ENCODE measurements at places on chromosomes 5 and 9. TPM values are rescaled to one million over a fixed set of nuclear protein-coding genes. Genes with fewer than 3 reads are reported as not detected.

GRCh38 chr5:107331312-107331711 lies 339.4 kb downstream of the EFNA5 start:
- H3K36me3 ChIP-seq = no peaks in the 10 kb centered on the region
- no peak for DNase-seq
- H3K4me1 ChIP-seq = no peaks in the 10 kb centered on the region
- no peak overlapping the region for H3K4me3 ChIP-seq
- H3K27ac ChIP-seq = no peak overlapping the region
- no peaks in the 10 kb centered on the region for H3K27me3 ChIP-seq

GRCh38 chr9:29659736-29660135 lies 2086.5 kb upstream of the C9orf72 start:
- no peak for DNase-seq
- H3K4me1 ChIP-seq = no peaks in the 10 kb centered on the region
- H3K27me3 ChIP-seq = no peaks in the 10 kb centered on the region

MYMK gene
- total RNA-seq = not detected

DNA sequence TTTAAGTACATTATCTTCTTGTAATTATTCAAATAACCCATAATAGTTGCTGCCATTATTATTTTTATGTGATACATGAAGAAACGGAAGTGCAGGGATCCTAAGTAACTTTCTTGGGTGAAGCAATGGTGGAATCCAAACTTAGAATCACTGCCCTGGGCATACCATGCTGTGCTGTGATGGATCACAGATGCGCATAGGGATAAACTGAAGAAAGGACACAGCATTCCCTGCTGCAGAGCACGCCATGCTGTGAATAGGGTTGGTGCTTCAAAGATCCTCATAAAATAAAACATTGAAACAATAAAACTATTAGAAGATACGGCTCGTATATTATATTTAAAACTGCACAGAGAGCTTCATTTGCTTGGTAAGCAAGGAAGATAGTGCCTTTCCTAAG lies 211.7 kb upstream of the ADAMTS16 start:
- H3K4me3 ChIP-seq = no peak overlapping the region
- no peak for DNase-seq
- no peaks in the 10 kb centered on the region for H3K36me3 ChIP-seq
- no peaks in the 10 kb centered on the region for H3K4me1 ChIP-seq

GRCh38 chr9:123074628-123075027 lies 41.2 kb downstream of the GPR21 start:
- no peak overlapping the region for H3K4me3 ChIP-seq
- peak overlapping the region; percentile 41 for H3K27ac ChIP-seq
- no peaks in the 10 kb centered on the region for H3K4me1 ChIP-seq
- no peaks in the 10 kb centered on the region for H3K27me3 ChIP-seq
- H3K36me3 ChIP-seq = no peaks in the 10 kb centered on the region

ZNF79 gene
- 14.4 TPM for total RNA-seq

GRCh38 chr5:8598356-8598755 lies 729.4 kb downstream of the MTRR start:
- no peak overlapping the region for H3K27ac ChIP-seq
- no peaks in the 10 kb centered on the region for H3K36me3 ChIP-seq
- no peaks in the 10 kb centered on the region for H3K4me1 ChIP-seq
- H3K27me3 ChIP-seq = no peaks in the 10 kb centered on the region
- no peak overlapping the region for H3K4me3 ChIP-seq

TPM2 gene
- total RNA-seq = 231 TPM

DNA sequence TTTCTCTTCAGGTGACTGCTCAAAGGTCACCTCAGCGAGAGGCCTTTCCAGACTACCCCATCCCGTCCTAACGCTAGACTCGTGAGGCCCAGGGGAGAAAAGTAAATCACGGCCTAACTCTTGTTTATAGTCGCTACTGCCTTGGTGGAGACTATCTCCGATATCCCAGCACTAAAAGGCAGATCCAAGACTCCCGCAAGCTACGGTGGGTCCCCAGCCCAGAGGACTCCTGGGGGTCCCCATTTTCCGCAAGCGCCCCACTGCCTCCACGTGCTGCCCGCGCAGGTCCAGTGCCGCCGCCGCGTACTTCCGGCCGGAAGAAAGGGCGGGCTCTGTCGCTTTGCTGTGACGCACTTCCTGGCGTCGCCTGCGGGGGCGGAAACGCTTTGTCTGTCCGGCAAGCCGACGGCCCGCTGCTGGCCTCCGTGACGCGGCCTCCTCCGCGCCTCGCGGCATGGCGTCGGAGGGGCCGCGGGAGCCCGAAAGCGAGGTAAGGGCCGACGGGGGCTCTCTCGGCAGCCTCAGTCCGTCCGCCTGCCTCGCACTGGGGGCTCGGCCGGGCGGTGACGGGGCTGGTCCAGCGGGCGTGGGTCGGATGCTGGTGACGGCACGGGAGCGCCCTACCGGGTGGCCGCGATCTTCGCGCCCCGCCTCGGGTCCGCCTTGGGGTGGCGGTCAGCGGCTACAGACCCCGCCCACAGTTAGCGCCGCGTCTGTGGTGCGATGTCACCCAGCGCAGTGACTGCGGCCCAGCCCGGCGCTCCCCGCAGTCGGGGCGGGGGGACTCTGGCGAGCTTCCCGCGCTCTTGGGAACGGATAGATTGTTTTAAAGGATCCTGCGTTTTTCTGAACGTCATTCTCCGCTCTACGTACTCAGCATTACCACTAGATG lies at the start of gene SECISBP2:
SECISBP2 (plus strand) TSS at position 378 of the 892 bp plus-strand sequence; CDS start at position 455, 77 bp downstream.
- H3K36me3 ChIP-seq = no peaks in the 10 kb centered on the region
- peaks cover 73% of the 10 kb centered on the region for H3K4me1 ChIP-seq
- H3K27ac ChIP-seq = peak within 1 kb of the TSS; percentile 100

DNA sequence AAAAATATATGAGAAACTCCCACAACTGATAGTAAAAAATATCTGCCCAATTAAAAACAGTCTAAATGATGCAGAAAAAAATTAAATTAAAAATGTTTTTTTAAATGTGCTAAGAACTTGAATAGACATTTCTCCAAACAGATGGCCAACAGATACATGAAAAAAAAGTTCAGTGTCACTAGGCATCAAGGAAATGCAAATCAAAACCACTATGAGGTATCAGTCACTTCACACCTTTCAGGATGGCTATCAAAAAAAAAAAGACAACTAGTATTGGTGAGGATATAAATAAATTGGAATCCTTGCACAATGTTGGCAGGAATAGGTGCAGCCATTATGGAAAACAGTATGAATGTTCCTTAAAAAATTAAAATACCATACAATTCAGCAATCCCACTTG lies 16.6 kb downstream of the ZNF131 start:
- H3K27ac ChIP-seq = no peak overlapping the region
- peaks cover 13% of the 10 kb centered on the region for H3K4me1 ChIP-seq
- no peak overlapping the region for H3K4me3 ChIP-seq
- peaks cover 97% of the 10 kb centered on the region for H3K36me3 ChIP-seq
- DNase-seq = no peak

GRCh38 chr5:172078726-172079345 lies 72.4 kb upstream of the FBXW11 start:
- H3K27me3 ChIP-seq = no peaks in the 10 kb centered on the region
- H3K27ac ChIP-seq = no peak overlapping the region
- H3K36me3 ChIP-seq = peaks cover 76% of the 10 kb centered on the region
- no peak overlapping the region for H3K4me3 ChIP-seq

NKD2 gene
- total RNA-seq = 1.4 TPM

SMIM33 gene
- not detected for total RNA-seq

NRG2 gene
- 7.7 TPM for total RNA-seq

SELENOP gene
- 1,480 TPM for total RNA-seq

CDH6 gene
- total RNA-seq = 1.2 TPM

PCDHA9 gene
- total RNA-seq = 0.98 TPM

PRSS3 gene
- not detected for total RNA-seq

GRCh38 chr5:154706416-154706815 lies 48.8 kb upstream of the LARP1 start:
- no peaks in the 10 kb centered on the region for H3K27me3 ChIP-seq
- H3K27ac ChIP-seq = no peak overlapping the region
- H3K36me3 ChIP-seq = no peaks in the 10 kb centered on the region

DNA sequence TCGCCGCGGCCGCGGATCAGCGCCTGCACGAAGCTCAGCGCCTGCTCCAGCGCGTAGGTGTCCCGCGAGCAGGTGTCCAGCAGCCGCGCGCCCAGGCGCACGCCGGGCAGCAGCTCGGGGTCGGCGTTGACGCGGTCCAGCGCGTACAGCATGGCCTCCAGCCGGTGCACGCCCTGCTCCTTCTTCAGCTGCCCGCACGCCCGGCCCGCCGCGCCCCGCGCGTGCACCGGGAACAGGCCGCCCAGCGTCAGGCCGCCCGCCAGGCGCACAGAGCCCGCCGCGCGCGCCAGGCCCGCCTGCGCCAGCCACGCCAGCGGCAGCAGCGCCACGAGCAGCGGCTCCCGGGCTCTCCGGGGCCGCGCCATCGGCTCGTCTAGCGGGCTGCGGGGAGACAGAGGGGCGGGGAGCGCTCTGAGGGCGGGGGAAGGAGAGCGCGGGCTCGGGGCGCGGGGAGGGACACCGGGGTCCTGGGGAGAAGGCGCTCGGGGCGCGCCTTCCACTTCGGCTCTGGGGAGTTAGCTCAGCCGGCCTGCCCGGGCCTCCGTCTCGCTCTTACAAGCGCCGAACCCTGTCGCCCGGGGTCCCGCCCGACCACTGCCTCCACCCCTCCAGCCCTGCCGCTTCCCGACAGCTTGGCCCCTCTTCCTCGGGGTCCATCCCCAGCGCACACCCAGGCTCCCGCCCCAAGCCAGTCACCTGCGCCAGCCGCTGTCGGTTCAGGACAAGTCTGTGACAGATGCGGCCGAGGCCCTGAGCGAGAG lies at the start of gene GRM6:
GRM6 (minus strand) TSS at position 741 of the 761 bp plus-strand sequence; CDS start at position 365, 376 bp downstream.
- no peak within 1 kb of the TSS for H3K27ac ChIP-seq
- no peak within 1 kb of the TSS for H3K4me3 ChIP-seq
- H3K27me3 ChIP-seq = peaks cover 59% of the 10 kb centered on the region
- H3K36me3 ChIP-seq = no peaks in the 10 kb centered on the region
- peaks cover 10% of the 10 kb centered on the region for H3K4me1 ChIP-seq
- DNase-seq = no peak

DNA sequence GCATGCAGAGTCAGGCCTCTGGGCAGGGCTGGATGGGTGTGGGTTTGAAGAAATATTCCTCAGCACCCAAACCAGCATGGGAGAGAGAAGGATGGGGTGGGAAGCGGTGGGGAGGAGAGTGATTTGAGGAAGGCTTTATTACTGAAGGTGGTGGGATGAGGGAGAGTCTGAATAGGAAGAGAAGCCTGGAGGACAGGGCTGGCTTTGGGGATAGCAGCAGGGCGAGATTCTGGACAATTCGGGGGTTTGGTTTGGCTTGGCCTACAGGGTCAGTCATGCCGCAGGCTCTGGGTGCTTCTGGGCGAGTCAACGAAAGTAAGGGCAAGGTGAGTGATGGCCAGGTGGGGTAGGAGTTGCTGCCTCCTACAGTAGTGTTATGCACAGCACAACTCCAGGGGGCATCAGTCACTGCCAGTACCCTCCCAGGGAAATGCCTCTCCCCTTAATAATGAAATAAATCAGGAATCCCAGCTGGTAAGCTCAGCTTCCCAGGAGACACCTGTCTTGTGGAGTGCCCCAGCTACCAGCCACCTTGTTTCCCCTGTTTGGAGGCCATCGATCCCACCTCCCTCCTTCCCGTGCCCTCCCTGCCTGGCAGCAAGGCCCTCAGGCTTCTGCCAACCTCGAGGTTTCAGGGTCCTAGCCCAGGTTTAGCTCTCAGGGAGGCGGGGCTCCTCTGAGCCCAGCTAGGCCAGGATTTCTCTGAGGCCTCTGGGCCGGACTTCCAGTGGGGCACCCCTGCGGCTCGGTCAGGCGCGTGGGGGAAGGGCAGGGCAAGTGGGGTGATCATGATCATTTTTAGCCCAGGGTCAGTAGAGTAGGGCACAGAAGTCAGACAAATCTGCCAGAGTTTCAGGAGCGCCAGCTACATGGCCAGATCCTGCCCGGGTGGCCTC lies 741 bp upstream of the NKX2-5 start:
- DNase-seq = peak; percentile 62
- no peaks in the 10 kb centered on the region for H3K36me3 ChIP-seq
- H3K4me1 ChIP-seq = peaks cover 67% of the 10 kb centered on the region
- peak overlapping the region; percentile 83 for H3K27ac ChIP-seq
- peaks cover 100% of the 10 kb centered on the region for H3K27me3 ChIP-seq

ADRB2 gene
- 21.7 TPM for total RNA-seq

GRCh38 chr5:179123109-179123426 lies 62.9 kb downstream of the ZNF354C start:
- H3K4me1 ChIP-seq = no peaks in the 10 kb centered on the region
- H3K27me3 ChIP-seq = no peaks in the 10 kb centered on the region
- peaks cover 91% of the 10 kb centered on the region for H3K36me3 ChIP-seq
- no peak overlapping the region for H3K27ac ChIP-seq

CATSPER3 gene
- total RNA-seq = 0.51 TPM

DNA sequence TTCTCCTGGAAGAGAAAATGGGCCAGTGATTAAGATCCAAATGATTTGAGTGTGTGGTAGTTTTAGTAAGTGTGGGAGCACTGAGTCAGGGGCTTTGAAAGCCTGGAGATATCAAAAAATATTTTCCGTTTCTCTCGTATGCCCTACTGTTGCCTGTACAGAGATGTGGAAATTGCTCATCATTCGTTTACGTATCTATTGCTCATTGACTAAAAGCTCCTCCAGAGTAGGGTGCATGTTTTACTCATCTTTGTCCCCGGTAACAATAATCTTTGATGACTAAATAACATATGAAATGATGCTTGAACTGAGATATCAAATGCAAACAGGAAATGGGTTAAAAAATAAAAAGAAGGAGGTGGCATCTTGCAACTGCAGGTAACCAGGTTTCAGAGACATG lies 114.2 kb upstream of the FST start:
- H3K27ac ChIP-seq = no peak overlapping the region
- H3K36me3 ChIP-seq = no peaks in the 10 kb centered on the region
- DNase-seq = no peak
- H3K4me3 ChIP-seq = no peak overlapping the region

PCDHGA2 gene
- total RNA-seq = 1.5 TPM

C9orf50 gene
- not detected for total RNA-seq

DNA sequence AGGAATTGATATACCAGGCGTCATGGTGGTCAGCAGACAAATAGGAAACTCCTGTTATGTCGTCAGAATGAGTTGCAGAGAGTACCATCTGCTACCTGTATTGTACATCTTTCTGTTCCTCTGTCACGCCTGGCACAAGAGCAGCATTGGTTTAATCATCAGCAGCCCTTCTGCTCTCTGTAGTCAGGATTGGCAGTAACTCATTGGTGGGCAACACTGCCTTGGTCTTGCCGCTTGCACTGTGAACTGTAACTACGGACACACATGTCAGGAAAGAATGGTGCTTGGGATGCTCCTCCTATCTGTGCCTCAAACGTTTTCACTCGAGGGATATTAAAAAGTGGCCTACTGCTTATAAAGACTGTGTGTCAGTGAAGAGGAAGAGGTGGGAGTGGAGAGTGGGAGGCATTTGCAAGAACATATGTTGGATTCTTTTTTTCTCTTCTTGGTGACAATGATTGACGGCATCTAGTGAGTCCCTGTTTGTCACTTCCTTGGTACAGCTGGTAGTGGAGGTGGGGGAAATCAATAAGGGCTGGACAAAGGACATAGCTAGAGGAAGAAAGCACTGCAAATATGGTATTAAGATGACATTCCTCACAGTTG lies 76.6 kb downstream of the F2RL2 start:
- H3K27ac ChIP-seq = peak overlapping the region; percentile 78
- peaks cover 72% of the 10 kb centered on the region for H3K4me1 ChIP-seq
- H3K36me3 ChIP-seq = no peaks in the 10 kb centered on the region
- no peaks in the 10 kb centered on the region for H3K27me3 ChIP-seq
- no peak for DNase-seq

Data from spleen (tissue), 13 donors.